ENCODE measurements at places on chromosomes 4 and X. TPM values are rescaled to one million over a fixed set of nuclear protein-coding genes. Genes with fewer than 3 reads are reported as not detected.

Gene GPC4
- 0.16 TPM for polyA plus RNA-seq

Gene KLHL13
- 27.6 TPM for polyA plus RNA-seq

Gene HTRA3
- polyA plus RNA-seq = not detected

Gene GAGE2A
- not detected for polyA plus RNA-seq

Gene FOXR2
- 6.3 TPM for polyA plus RNA-seq

Gene ATP5ME
- polyA plus RNA-seq = 1,185 TPM

Gene UTP14A
- polyA plus RNA-seq = 25.4 TPM

Gene ADH1C
- not detected for polyA plus RNA-seq

Gene NLRP2B
- not detected for polyA plus RNA-seq

Gene PDE5A
- polyA plus RNA-seq = 10.1 TPM

Gene PDZD4
- 1.9 TPM for polyA plus RNA-seq

Gene MAGEA4
- 0.19 TPM for polyA plus RNA-seq

Gene IL3RA
- polyA plus RNA-seq = not detected

Gene TLL1
- 0.07 TPM for polyA plus RNA-seq

Gene MSL3
- 21.8 TPM for polyA plus RNA-seq

Gene PCYT1B
- 3.1 TPM for polyA plus RNA-seq

Gene SHOX
- not detected for polyA plus RNA-seq

Gene PGAM4
- not detected for polyA plus RNA-seq

Gene FDCSP
- polyA plus RNA-seq = not detected

Gene SHROOM2
- not detected for polyA plus RNA-seq

Gene ANAPC4
- 11.7 TPM for polyA plus RNA-seq

Gene CYSLTR1
- not detected for polyA plus RNA-seq

Gene CBLL2
- polyA plus RNA-seq = not detected

Gene MAOB
- 0.93 TPM for polyA plus RNA-seq

Gene CLDN22
- not detected for polyA plus RNA-seq

Gene GPAT3
- not detected for polyA plus RNA-seq

Gene GPRASP2
- polyA plus RNA-seq = 12.3 TPM

Gene GRPEL1
- 32.8 TPM for polyA plus RNA-seq

Gene RAB39B
- polyA plus RNA-seq = 1.3 TPM

Gene ARMCX2
- polyA plus RNA-seq = 38.1 TPM

Gene CFAP99
- polyA plus RNA-seq = 0.13 TPM

Gene C4orf36
- polyA plus RNA-seq = 0.71 TPM

Gene SPIN2A
- 0.67 TPM for polyA plus RNA-seq

Gene RHOXF1
- polyA plus RNA-seq = 0.07 TPM

Gene SFRP2
- not detected for polyA plus RNA-seq

Gene OTUD5
- polyA plus RNA-seq = 90.4 TPM

Gene ZNF141
- polyA plus RNA-seq = 2.4 TPM

Gene CDS1
- 0.02 TPM for polyA plus RNA-seq

Gene FGB
- polyA plus RNA-seq = not detected

Gene CLCN3
- polyA plus RNA-seq = 11.8 TPM

Gene RNF150
- polyA plus RNA-seq = 5.8 TPM

Gene RAI2
- polyA plus RNA-seq = 0.03 TPM

Gene NELFA
- 26.8 TPM for polyA plus RNA-seq

Gene P2RY10
- not detected for polyA plus RNA-seq

Gene PPP2R2C
- 0.08 TPM for polyA plus RNA-seq

Gene UGT2B10
- not detected for polyA plus RNA-seq

Gene EGF
- 2.4 TPM for polyA plus RNA-seq

Gene NLGN3
- polyA plus RNA-seq = 5.3 TPM

Gene POF1B
- not detected for polyA plus RNA-seq

Gene RASSF6
- not detected for polyA plus RNA-seq

Gene RNF4
- polyA plus RNA-seq = 85.3 TPM

Gene CCNB3
- 1.8 TPM for polyA plus RNA-seq

Gene CFAP299
- 2.3 TPM for polyA plus RNA-seq

All from SK-N-SH (cell line).